Activated CD4-positive, alpha-beta T cell treated with anti-CD3 and anti-CD28 coated beads, Interleukin-2, amount 50 U/mL, for 48 hours (primary cell): ENCODE measurements at places on chromosomes 3 and 15.
A peak's percentile ranks its signal among the peaks of the same experiment; 100 is the strongest.

- no peak for DNase-seq
Measured at GRCh38 chr3:18111796-18112232, 313.3 kb downstream of the SATB1 start.

- no peak for DNase-seq
Measured at GRCh38 chr3:54986294-54986693, 58.4 kb upstream of the LRTM1 start.

DNA sequence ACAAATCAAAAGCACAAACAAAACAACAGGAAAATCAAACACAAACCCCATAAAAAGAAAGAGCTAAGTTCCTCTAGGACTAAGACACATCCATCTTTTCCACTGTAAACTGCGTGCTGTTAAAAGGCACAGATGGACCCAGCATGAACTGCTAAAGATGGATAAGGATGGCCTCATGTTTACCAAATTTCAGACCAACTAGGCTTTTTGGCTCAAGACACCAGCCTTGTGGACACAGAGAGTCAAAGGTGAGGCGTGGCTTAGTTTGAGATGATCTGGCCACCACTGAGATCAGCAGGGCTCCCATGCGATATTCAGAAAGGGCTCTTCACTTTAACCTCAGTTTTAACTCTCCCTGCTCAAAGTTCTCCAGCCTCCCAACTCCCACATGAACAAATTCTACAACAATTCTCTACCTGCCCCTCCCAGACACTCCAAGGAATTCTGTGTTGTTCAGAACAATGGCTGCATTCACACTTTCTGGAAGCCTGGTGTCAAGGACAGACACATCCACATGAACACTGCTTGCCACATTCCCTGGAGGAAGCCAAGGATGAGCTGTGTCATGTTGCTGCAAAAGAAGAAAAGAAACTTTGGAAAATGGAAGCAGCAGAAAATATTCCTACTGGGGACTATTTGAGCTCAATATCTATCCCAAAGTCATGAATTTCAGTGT is 198.4 kb upstream of the LRRN1 start:
- no peak for DNase-seq

DNA sequence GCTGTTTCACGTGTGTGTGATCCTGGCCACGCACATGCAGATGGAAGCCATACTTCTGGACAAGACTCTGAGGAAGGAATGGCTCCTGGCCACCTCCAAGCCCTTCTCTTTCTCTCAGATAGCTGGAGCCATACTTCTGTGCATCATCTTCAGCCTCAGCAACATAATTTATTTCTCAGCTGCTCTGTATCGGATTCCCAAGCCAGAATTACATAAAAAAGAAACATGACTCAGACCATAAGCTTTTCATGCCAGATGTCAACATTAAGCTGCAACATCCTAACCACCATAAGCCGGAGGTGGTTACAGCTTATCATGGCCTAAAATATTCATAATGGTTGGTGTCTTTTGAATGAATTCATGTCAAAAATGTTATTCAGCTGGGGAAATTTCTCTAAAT is 10.6 kb upstream of the KIF23 start:
- no peak for DNase-seq

DNA sequence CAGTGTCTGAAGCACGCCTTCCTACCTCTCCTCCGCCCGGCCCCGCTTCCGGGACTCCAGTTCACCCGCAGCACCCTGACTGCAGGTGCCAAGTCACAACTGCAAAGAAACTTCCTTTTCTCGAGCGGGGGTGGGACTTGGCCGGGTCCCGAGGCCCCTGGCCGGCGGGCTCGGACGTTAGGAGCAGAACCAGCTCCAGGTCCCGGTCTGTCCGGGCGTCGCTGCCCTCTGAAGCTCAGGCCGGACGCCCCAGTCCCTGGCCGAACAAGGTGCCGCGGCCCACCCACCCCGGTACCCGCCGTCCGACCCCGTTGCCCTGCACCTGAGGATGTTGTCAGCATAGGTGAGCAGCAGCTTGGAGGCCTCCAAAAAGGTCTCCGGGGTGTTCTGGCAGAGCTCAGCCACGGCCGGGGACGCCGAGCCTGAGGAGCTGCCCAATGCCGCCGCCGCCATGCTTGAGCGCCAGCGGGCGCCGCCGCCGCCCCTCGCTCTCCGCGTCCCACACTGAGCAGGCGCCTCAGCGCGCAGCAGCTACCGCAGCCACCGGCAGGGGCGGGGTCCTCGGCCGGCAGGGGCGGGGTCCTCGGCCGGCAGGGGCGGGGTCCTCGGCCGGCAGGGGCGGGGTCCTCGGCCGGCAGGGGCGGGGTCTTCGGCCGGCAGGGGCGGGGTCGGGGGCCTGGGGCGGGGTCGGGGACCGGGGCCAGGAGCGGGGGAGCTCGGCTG is at the start of gene NGLY1:
Gene NGLY1, minus strand, starts transcription at position 506 of the 723 bp plus-strand sequence. Its CDS starts 53 bp downstream, at position 453.
- DNase-seq: peak; percentile 79

GRCh38 chr3:128398586-128398985 is 68.1 kb downstream of the DNAJB8 start:
- no peak for DNase-seq

DNA sequence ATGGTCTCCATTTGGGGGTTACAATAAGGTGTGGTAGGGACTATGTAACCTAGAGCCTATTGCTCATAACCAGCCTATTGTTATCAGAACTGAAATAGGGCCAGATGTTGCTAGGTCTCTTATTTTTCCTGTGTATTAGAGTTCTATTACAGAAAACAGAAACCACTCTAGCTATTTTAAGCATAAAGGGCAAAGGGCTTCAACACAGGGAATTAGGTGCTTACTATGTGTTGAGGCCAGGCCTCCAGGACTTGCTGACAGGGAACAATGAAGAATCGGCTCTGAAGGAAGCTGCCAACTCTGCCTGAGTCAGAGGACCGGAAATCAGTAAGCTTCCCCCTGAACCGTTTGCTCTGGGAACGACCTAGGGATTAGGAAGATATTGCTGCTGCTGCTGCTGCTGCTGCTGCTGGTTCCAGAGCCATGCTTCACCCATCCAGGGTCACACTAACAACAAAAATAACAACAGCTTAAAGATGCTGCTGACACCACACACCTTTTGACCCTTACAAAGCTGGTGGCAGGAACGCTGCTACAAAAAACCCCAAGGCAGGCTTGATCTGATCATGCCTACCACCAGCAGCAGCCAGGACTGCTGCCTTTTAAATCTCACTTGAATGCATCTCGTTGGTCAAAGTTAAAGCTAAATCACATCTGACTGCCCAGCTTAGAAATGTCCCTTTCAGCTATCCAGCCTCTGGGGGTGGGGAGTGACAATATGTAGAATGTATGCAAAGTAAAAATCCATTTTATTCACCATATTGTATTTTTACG is 276.9 kb upstream of the IL12A start:
- DNase-seq: no peak

DNA sequence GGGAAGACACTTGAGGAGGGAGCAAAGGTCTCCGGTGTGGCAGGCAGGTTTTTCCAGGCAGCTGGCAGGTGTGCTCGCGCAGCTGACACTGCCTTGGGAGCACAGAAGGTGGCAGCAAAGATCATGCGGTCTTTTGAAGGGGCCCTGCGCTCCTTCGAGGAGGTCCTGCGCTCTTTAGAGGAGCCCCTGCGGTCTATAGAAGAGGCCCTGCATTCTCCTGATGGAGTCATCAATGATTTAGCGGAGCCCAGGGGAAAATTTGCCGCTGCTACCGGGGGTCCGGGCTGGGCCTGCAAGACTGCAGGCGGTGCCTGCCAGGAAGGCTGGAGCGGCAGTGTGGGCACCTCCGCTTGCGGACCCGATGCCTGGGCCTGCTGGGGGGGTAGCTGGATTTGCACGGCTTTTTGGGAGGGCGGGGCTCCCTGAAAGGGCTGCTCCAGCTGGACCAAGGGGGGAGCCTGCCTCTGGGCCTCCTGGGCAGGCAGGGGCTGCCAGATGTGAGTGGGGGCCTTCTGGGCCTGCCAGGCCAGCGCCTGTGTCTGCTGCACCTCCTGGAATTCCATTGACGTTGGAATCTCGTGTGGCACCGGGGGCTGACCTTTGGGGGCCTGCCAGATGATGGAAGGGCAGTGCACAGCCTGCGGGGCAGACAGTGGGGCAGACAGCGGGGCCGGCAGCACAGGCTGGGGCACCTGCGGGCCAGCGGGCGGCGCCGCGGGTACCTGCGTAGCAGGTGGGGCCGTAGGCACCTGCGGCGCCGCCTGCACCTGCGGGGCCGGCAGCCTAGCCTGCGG is 2.1 kb downstream of the MAGEL2 start:
- no peak for DNase-seq

- no peak for DNase-seq
Measured at GRCh38 chr3:43009547-43009946, 30.4 kb downstream of the GASK1A start.

DNA sequence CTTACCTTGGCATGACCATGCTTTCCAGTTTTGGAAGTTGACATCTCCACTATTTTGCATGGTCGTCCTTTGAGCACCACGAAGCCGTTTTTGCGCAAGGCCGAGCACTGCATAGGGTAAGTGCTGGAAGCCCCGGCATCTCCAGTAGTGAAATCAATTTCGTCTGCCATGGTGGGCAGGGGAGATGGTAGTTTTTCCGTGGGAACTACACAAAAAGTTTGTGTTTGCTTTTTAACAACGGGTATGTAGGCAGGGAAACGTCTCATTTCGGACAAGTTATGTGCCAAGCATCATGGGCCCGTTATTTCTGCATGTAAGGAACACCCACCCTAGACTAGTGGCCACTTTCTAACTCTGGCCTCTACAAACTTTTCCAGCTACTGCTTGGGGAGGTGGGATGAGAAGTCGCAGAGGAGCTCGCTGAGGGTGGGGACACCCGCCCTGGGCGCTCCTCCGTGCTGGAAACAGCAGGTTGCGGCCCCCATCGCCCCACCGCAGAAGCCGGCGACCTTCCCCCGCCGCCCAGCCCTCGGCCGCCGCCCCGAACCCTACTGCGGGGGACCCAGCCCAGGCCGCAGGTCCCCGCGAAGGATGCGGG is 701 bp downstream of the EIF5A2 start:
- peak; percentile 6 for DNase-seq

DNA sequence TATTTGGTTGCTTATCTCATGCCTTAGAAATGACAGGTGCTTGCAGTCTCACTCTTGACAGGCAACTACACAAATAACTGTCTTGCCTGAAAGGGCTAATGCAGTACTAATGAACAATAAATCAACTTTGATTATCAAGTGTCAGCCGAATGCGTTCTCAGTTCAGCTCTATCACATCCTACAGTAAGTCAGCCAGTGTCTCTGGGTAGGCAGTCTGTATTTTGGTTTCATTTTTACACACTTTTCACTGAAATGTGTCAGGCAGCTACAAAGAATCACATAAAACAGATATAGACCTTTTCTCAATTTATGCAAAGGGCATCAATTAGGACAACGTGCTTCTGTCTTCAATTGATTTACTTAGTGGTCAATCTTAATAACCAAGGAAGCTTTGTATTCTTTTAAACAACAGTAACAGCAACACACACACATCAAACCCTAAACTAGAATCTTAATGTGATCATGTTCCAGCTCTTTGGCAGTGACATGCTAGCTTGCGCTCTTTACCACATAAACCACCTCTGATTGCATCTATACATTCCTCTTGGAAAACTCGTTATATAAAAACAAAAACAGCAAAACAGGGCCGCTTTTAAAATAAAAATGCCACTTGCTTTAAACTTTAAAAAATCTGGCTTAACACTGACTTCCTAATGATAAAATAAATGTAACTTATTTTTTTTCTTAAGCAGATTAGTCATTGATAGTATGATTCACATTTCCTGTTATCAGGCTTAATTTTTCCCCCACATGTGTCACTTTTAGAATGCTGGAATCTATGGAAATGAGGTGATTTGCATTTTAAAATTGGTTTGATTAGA is 520.4 kb downstream of the FOXP1 start:
- DNase-seq: no peak

DNA sequence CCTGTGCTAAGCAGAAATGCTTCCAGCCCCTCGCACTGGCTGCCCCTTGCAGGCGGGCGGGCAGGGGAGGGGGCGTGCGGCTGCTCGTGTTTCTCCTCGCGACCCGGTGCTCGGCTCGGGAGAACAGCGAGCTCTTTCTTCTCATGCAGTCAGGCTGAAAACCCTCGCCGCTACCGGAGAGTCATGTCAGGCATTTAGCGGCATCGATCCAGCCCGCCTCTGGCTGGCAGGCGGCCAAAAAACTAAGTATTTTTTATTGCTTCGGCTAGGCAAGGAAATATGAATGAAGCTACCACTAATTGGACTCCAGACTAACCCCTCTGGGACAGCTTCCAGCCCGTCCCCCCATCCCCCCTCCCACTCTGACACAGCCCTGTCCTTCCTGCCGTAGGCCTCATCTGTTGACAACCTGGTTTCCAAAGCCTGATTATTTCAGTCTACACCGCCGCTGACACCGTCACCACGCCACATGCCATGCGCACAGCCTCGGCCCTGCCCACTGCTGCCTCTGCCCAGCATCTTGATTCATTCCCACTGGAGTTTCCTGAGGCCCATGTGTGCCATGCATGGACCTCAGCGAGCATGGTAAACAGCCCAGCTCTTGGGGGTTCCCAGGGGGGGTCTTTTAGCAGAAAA is 35.3 kb downstream of the TLE3 start:
- no peak for DNase-seq

DNA sequence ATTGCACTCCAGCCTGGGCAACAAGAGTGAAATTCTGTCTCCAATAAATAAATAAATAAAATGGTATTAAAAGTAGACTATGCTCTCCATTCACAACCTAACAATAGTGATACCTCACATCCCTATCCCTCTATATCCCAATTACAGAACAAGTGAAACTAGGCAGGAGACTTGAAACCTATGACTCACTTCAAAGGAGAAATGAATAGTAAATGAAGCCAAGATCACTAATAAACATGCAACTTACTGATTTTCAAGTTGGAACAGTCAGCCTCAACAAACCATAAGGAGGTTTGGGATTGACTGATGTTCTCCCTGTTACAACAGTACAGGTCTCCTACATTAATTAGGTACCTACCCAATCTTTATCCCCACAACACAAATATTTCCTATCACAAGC is 103.4 kb downstream of the GSK3B start:
- DNase-seq: no peak

DNA sequence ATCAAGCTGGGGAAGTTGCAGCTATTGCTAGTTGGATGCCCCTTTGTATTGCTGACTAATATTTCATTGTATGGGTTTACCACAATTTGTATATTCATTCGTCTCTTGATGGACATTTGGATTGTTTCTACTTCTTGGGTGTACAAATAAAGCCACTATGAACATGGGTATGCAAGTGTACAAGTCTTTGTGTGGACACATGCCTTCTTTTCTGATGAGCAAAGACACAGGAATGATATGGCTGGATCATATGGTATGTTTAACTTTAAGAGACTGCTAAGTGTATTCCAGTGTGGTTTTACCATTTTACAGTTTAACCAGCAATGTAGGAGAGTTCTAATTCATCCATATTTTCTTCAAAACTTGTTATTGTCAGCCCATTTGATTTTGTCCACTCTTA is 32.2 kb downstream of the NECTIN3 start:
- DNase-seq: no peak

GRCh38 chr15:84721371-84721770 is 5.4 kb upstream of the SEC11A start:
- no peak for DNase-seq

- DNase-seq: no peak
Measured at GRCh38 chr3:126057936-126058335, 26.0 kb downstream of the SLC41A3 start.

GRCh38 chr3:25592510-25592968 is 72.2 kb downstream of the TOP2B start:
- DNase-seq: no peak

GRCh38 chr3:191239407-191240031 is 40.5 kb downstream of the OSTN start:
- DNase-seq: no peak
